ENCODE measurements at places on chromosomes 13 and 19.

- no peak for DNase-seq
These were observed 35.0 kb downstream of the ATP11A start for GRCh38 chr13:112724788-112725345.

- DNase-seq, result no peak
These were observed 186.2 kb upstream of the GPR12 start for GRCh38 chr13:26946684-26947343.

- no peak for DNase-seq
These were observed 8.6 kb upstream of the PTBP1 start for GRCh38 chr19:788686-788982.

- DNase-seq, result no peak
These were observed 350.1 kb downstream of the PCDH9 start for GRCh38 chr13:66879988-66880387.

- no peak for DNase-seq
These were observed 326.0 kb downstream of the HS6ST3 start for GRCh38 chr13:96415831-96416385.

- no peak for DNase-seq
These were observed 47.3 kb upstream of the NPAS1 start for GRCh38 chr19:46972311-46972710.

GRCh38 chr13:52127783-52128702 lies 830 bp downstream of the NEK5 start:
- peak; percentile 38 for DNase-seq

- no peak for DNase-seq
These were observed at the start of gene TNNI3 for GRCh38 chr19:55157064-55157908. TNNI3 (minus strand) TSS chr19:55157732; CDS start chr19:55157589, 143 bp downstream.

- DNase-seq, result no peak
These were observed 79.5 kb downstream of the KCNRG start for GRCh38 chr13:50094615-50095293.
